Stomach (tissue), 19 donors: ENCODE measurements at places on chromosomes 6 and 20.

DNA sequence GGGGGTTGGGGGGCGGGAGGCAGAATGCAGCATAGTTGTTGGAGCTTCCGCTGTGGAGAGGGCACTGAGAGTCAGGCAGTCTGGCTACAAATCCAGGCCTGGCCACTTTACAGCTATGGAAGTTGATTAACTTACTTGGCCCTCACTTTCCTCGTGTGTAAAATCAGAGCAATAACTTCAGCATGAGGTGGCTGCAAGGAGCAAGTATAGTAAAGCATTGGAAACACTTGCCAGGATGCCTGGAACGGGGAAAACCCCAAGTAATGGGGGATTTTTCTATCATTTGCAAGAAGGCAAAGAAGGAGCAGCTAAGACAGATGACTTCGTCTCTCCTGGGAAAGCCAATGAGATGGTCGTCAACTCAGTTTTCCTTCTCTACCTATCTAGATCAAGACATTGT is 35.8 kb downstream of the AGPAT4 start:
- DNase-seq, result no peak

DNA sequence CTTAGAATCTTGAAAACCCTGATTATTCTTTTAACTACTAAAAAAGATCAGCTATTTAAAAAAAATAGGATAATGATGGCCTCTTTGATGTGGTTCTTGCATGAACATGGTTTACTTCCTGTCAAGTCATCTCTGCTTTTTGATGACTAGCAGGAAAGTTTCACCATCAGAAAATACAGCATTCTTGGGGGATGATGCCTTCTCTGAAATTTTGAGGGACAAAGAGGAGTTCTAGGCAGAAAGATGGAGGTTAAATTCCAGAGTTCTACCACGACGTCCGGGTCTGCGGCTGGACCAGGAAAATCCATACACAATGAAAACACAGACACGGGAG is 130.4 kb downstream of the OLIG3 start:
- no peak for DNase-seq

DNA sequence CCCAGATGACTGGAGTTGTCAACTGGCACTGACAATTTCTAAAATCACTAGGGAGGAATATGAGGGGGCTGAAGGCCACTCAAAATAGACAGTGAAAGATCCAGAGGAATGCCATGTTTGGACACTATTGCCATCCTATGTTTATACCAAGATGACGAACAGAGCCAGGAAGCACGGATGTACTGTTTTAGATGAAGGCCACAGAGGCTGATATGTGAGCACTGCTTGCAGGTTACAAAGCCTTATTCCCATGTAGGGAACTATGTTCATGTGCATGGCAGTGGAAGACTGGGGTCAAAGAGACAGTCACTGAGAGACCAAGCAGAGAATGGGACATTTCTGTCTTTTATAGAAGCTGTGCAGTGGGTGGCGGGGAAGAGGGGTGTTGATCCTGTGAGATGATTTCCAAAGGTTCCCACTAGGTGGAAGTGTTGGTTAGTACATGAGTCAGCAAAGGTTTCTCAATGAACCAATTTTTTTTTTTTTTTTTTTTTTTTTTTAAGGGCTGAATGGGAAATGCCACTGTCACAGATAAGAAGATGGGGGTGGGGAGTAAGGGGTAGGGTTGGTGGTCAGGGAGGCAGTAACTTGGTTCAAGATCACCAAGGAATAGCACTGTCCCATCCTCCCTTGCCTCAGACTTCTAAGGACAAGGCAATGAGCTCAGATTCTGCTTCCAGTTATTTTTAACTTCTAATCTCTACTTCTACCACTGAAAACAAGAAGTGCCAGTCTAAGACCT is 46.7 kb upstream of the MOCS1 start:
- DNase-seq, result peak; percentile 84

DNA sequence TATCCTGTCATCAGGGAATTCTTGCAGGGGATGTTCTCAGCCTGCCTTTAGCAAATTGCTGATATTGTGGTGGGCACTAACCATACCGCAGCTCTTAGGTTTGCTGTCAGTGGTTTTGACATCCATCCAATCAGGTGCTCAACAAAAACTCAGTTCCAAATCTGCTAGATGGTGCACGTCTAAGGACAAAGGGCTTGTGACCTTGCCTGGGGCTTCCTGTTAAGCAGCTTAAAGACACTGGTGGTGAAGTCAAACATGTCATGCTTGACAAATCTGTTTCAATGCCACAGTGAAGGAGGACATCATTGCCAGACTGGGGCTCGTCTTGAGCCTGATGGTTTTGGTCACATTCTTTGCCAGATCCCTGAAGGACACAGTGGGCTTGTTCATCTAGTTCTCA is 179.8 kb upstream of the NOX3 start:
- no peak for DNase-seq

- no peak for DNase-seq
These were observed 493.7 kb downstream of the BTBD3 start for GRCh38 chr20:12411246-12411940.

GRCh38 chr6:135163440-135163738 is 17.7 kb upstream of the MYB start:
- peak; percentile 26 for DNase-seq

DNA sequence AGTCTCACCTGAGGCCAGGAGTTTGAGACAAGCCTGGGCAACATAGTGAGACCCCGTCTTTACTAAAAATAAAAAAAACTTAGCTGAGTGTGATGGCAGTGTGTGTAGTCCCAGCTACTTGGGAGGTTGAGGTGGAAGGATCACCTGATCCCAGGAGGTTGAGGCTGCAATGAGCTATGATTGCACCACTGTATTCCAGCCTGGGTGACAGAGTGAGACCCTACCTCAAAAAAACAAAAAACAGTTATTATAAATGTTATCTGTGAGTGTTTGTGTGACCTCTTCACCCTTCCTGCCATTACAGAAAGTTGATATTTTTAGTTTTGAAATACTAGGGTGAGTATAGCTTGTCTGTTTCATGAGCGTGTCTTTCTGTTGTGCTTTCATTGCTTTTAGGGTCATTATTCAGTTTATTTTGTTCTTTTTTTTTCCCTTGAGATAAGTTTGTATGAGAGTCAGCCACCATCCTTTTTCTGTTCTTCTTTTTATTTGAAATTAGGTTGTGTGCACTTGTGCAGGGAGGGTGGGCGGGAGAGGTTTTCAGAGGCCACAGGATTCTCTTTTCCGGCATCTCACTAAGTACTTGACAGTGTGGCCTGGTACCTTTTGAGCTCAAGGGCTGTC is 26.2 kb downstream of the CDYL start:
- no peak for DNase-seq

- no peak for DNase-seq
These were observed 42.6 kb upstream of the DEK start for GRCh38 chr6:18306977-18307376.

DNA sequence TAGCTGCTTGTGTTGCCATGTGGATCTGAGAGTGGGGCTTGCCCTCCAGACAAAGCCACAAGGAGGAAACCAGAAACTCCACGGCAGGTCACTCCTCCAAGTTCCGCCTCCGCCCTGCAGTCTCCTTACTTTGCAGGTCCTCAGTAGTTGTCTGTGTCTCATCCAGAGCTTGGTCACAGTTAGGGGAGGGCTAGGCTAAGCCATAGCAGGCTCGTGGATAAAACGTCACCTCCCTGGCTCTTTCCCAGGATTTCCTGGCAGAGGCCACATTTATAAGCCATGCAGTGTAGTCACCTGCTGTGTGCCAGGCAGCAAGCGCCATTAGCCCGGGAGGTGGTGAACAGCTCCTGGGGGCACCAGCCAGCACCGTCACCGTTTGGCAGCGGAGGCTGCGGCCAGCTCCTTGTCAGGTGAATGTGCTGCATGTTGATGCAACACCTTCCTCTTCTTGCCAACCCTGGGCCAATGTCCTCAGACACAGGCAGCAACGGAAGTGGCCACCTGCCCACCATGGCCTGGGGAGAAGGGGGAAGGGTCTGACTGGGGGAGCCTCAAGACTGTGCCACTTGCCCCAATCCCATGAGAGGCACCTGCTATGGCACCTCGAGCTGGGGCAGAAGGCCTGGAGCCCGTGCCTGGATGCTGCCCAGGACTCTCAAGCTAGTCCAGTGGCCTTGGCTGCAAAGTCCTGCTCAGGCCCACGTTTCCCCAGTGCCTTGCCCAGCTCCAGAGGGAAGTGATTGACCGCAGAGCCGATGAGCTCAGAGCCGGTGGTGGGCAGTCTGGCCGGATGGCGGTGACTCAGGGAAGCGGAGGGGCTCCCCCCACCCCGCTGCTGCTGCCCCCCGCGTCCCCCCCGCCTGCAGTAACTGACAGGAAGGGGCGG is 39.0 kb upstream of the SLCO4A1 start:
- DNase-seq, result peak; percentile 88

DNA sequence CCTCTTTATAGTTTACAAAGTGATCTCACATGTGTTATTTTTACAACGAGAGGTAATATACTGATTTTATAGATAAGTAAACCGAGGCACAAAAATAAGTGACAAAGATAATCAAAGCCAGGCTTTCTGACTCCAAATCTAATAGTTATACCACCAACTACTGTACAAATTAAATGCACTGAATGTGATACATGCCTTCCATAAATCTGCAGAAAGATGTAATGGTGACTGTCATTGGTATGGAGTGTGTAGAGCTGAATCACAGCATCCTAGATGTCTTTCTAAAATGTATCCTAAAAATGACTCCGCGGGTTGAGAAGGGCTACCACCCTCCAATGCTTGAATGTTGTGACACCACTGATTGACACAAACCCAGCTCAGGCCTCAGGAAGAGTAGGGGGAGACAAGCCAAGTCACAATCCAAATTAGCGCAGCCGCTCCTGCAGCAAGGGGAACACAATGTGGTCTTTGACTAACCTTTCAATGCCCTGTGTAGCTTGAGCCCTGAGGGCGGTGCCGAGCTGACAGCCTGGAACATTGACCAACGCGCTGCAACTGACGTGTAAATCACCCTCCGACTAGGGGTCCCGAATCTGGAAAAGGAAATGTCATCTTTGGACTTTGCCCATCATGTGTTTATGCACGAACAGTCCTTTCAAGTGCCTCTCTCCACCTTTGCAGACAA is 136.8 kb downstream of the OLIG3 start:
- DNase-seq, result no peak

DNA sequence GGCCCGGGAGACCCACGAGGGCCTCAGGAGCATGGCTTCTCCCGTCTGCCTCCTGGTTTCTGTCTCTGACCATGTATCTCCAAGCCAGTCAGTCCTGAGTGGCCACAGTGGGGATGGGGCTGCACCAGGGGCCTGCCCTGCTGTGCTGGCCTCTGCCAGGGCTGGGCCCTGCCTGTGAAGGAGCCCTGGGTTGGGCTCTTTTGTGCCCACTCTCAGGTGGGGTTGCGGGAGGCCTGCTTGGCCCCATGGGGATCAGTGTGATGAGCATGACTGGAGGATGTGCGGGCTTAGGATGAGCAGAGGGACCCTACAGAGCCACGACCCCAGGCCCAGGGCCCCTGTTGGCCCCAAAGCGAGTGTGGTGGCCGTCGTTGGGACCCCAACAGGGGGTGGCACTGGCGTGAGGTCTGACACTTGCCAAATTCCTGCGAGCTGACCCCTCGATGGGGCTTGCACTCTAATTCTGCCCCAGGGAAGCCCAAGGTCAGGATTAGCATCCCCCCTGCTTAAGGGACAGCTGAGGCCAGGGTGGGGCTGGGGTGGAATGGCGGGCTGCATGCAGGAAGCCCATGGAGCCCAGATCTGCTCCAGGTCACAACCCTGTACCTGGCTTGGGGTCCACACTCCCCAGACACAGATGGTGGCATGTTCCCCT is 90.0 kb upstream of the BHLHE23 start:
- DNase-seq, result no peak

DNA sequence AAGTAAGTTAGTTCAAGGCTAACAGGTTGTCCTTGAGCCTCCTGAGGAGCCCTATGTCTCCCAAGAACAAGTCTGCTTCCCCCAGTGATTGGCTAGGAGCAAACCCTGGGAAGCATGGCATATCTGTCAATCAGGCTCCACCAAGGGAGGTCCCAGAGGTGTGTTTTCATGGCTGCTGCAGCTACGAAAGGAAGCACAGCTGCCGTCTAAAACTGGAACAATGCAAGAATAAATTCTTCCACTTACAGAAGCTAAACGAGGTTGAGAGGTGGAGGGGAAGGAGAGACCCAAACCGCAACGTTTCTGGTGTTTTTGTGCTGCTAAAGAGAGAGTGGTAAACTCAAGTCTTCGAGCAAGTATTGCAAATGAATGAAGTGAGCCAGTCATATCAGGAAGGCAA is 4.9 kb upstream of the PTGIS start:
- DNase-seq, result peak; percentile 48

- no peak for DNase-seq
These were observed 171.6 kb downstream of the ADGB start for GRCh38 chr6:146770275-146770964.

DNA sequence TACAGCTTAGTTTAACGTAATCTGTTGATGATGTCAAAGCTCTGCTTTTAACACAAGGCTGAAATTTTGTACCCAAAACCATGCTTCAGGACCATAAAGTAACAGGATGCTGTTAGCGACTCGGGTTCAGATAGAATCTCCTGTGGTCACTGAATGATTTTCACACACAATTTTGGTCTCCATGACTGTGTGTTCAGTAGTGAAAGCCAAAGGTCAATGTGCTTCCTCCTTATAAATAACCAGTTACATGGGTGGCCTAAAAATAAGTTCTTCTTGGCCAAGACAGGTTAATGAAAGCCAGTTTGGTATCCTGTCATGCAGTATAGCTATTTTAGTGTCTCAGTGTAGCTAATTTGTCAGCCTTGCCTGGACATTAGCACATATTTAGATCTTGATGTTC is 19.1 kb upstream of the LOC128125822 start:
- no peak for DNase-seq

DNA sequence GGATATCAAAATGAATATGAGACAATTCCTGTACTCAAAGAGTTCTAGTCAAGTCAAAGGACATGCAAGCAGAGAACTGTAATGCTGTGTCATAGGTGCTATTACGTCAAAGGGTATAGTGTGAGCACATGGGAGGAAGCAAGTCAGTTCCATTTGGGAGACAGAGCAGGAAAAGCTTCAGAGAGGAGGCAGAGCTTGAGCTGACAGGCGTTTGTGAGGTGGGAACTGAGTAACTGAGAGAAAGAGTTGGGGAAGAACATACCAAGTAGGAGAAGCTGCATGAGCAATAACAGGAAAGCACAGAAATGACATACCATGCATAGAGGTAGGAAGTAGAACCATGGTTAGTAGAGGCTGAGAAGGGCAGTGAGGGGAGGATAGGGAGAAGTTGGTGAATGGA is 15.2 kb upstream of the SSR1 start:
- DNase-seq, result no peak

GRCh38 chr6:38234141-38234540 is 405.6 kb downstream of the BTBD9 start:
- no peak for DNase-seq

- no peak for DNase-seq
These were observed 5.3 kb downstream of the ANKRD6 start for GRCh38 chr6:89438248-89438647.
